Endodermal cell (in vitro differentiated cells): ENCODE measurements at places on chromosomes 2 and 18. TPM values are rescaled to one million over a fixed set of nuclear protein-coding genes. Genes with fewer than 3 reads are reported as not detected.

- DNase-seq = no peak
Observed at GRCh38 chr18:2883076-2883735, 36.4 kb downstream of the EMILIN2 start.

Gene CELF4
- total RNA-seq = 6.7 to 8.4 TPM (median 6.7 TPM) in 3 replicates

DNA sequence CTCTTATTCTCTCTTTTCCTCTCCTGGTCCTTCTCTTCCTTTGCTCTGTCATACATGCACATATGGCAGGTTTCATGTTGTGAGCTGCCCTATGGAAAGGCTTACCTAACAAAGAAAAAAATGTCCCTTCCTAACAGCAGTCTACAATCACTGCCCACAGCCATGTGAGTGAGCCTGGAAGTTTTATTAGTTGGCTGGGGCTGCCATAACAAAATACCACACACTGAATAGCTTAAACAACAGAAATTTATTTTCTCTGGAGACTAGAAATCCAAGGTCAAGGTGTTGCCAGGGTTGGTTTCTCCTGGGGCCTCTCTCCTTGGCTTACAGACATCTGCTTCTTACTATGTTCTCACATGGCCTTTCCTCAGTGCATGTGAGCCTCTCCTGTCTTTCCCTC is 142.1 kb downstream of the TRIB2 start:
- DNase-seq = no peak

Gene HOXD12
- not detected in 2 replicates for total RNA-seq

DNA sequence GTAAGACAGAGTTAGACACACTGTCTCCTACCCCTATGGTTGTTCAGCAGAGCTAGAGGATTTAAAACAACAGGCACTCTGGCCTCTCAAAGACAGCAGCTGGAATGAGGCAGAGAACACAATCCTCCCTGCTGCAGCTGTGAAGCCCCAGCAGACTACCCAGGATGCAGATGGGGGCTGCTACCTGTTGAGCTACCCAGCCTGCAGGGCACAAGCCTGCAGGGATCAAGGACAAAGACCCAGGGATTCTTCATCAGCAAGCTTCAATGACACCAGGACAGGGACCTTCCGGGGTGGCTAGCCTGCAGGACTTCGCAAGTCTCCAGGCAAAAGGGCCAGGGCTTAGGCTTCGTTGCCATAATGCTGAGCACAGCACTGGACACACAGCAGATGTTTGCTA is 27.2 kb downstream of the GALNT14 start:
- no peak for DNase-seq

GRCh38 chr2:161223139-161223732 is 63.0 kb downstream of the TANK start:
- no peak for DNase-seq

Gene CYS1
- total RNA-seq = 0.26 to 0.29 TPM (median 0.27 TPM) in 3 replicates

DNA sequence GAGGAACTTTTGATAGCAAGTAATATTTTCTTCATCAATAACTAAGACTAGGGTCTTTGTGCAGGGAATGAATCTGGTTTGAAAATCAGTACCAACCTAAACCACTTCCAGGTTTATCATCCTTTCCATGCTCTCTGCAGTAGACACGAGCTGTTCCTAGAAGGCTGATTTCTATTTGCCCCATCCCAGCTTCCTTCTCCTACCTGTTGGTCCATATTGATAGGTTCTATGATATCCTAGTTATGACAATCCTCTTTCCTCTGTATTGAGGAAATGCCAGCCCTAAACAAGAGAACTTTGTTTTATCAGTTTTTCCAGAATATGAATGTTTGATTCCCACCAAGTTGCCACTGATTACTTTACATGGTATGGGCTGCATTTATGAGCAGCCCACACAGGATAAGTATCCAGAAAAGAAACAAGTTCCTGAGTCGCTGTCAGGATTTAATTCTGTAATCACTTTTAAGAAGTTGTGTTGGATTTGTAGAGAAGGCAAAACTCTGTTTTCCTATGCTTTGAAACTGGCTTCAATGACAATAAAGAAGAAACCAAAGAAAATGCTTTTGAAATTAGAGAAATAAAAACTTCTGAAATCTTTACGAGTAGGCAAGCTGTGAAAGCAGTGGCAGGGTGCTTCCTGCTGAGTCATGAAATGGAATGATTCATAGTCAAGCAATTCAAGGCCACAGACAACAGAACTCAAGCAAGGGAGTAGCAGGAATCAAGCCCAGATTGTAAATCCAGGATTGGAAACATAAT is 37.3 kb upstream of the TANK start:
- DNase-seq = peak; percentile 59
